ENCODE measurements at places on chromosomes 11 and 22. TPM values are rescaled to one million over a fixed set of nuclear protein-coding genes. Genes with fewer than 3 reads are reported as not detected.

Gene GAB4
- total RNA-seq: not detected

Gene PRODH
- total RNA-seq: 0.58 TPM

Gene F2
- not detected for total RNA-seq

Gene SPTBN2
- total RNA-seq: 17.5 TPM

Gene EFEMP2
- total RNA-seq: 26.1 TPM

DNA sequence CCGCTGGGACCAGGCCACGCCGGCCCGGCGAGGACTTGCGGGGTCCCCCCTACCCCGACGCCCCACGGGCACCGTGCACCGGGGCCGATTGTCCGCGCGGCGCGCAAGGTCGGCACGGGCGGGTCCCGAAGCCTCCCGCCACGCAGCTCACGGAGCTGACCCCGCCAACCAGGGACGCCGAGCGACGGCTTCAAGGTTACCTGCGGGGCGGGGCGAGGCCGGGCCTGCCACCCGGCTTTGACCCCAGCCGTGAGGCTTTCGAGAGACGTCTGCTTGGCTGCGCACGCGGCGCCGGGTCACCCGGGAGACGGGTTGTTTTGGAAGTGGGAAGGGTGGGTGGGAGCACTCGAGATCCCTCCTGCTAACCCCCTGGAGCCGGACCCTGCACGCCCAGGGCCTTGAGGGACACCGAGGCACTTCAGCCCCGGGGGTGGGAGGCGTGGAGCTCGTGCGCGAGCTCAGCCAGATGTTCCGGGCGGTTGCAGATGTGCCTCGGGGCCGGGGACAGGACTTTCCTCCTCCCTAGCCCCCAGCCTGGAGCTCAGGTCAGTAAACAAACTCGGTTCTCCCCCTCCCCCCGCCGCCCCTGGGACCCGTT lies 3.2 kb upstream of the WNT11 start:
- H3K4me3 ChIP-seq: peak overlapping the region; percentile 53
- H3K27ac ChIP-seq: no peak overlapping the region
- no peaks in the 10 kb centered on the region for H3K36me3 ChIP-seq
- H3K4me1 ChIP-seq: peaks cover 57% of the 10 kb centered on the region
- DNase-seq: peak; percentile 70
- peaks cover 5% of the 10 kb centered on the region for H3K27me3 ChIP-seq

- H3K4me1 ChIP-seq: no peaks in the 10 kb centered on the region
- no peaks in the 10 kb centered on the region for H3K27me3 ChIP-seq
- no peak overlapping the region for H3K4me3 ChIP-seq
Measured at GRCh38 chr11:46963844-46964243, 27.3 kb downstream of the CSTPP1 start.

DNA sequence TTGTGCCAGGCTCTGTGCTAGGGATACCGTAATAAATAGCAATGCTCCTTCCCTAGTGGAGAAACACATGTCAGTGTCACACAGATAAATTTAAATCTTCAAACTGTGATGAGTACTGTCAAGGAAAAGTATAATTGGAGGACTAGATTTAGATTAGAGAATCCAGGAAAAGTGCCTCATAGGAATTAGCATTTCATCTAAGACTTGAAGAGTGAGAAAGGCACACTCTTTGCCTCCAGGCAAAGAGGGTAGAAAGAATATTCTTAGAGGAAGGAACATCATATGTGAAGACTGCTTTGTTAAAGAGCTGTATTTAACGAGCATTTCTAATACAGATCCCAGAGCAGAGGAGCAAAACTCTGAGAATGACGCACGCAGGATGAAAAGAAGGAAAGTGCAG lies 30.9 kb downstream of the ART5 start:
- DNase-seq: no peak
- H3K4me1 ChIP-seq: no peaks in the 10 kb centered on the region
- H3K27ac ChIP-seq: no peak overlapping the region
- no peak overlapping the region for H3K4me3 ChIP-seq
- H3K36me3 ChIP-seq: no peaks in the 10 kb centered on the region

GRCh38 chr11:3859373-3859881 lies 4.0 kb downstream of the STIM1 start:
- no peaks in the 10 kb centered on the region for H3K36me3 ChIP-seq
- peaks cover 63% of the 10 kb centered on the region for H3K4me1 ChIP-seq
- peak; percentile 73 for DNase-seq
- H3K27me3 ChIP-seq: no peaks in the 10 kb centered on the region
- peak overlapping the region; percentile 17 for H3K4me3 ChIP-seq

DNA sequence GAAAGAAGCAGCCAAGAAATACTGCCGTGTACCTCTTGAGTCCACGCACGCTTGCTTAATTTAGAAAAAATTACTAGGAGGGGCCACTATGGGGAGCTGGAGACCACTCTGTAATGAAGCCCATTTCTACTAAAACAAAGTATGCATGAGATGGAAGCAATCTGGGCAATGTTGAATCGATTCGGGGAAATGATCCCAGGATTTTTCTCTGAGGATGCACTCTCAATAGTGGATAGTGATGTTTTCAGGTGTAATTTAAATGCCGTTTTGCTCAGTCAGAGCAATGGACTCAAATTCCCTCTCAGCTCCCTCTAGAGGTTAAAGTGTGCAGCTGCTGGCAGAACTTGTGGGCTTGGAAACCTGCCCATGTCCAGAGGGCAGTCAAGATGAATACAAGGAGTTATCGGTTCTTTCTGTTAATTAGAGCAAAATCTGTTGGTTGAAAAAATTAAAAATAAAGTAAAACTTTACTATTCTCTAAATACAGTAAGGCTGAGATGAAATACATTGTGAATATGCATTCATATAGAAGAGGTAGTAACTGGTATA lies 64.1 kb downstream of the ME3 start:
- DNase-seq: peak; percentile 86
- peaks cover 28% of the 10 kb centered on the region for H3K4me1 ChIP-seq
- H3K36me3 ChIP-seq: no peaks in the 10 kb centered on the region
- H3K27me3 ChIP-seq: no peaks in the 10 kb centered on the region

DNA sequence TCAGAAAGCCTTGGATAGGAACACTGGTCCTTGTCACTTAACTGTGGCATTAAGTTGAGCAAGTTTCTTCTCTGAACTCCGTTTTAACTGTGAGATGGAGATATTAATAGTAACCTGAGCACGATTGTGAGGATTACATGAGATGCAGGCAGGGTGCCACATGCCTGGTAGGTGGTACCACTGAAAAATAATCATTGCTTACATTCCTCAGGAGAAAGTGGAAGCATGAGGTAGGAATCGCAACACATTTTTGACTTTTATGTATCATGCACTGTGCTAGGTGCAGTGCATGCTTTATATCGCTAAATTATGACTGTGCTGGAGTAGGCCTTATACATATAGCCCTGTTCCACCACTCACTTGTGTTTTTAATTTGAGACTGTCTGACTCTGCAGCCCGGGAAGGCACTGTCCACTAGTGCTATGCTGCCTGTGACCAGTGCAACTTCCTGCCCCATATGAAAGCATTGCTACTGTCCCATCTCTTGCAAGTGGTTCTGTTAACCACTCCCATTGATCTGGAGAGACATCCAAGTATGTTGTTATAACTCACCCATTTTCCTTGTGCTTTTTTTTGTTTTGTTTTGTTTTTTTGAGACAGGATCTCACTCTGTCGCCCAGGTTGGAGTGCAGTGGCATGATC lies 1.0 kb downstream of the UQCR10 start:
- H3K27ac ChIP-seq: peak overlapping the region; percentile 89
- DNase-seq: no peak
- H3K36me3 ChIP-seq: peaks cover 12% of the 10 kb centered on the region
- H3K4me3 ChIP-seq: peak overlapping the region; percentile 73
- no peaks in the 10 kb centered on the region for H3K27me3 ChIP-seq

- peaks cover 77% of the 10 kb centered on the region for H3K36me3 ChIP-seq
- H3K4me3 ChIP-seq: no peak overlapping the region
- peak overlapping the region; percentile 50 for H3K27ac ChIP-seq
- no peak for DNase-seq
- H3K27me3 ChIP-seq: no peaks in the 10 kb centered on the region
Measured at GRCh38 chr22:42844756-42845155, 12.3 kb downstream of the ARFGAP3 start.
